Stimulated activated CD8-positive, alpha-beta memory T cell treated with anti-CD3 and anti-CD28 coated beads, Interleukin-4, amount 100 ng/mL, for 1 hour (primary cell): ENCODE measurements at places on chromosomes 7 and 10.

- no peak for DNase-seq
Measured at GRCh38 chr7:151398446-151399304, 11.2 kb downstream of the WDR86 start.

- no peak for DNase-seq
Measured at GRCh38 chr7:52355053-52355452, 680.4 kb upstream of the POM121L12 start.

GRCh38 chr10:70295321-70295720 lies 11.5 kb upstream of the NPFFR1 start:
- DNase-seq: no peak

DNA sequence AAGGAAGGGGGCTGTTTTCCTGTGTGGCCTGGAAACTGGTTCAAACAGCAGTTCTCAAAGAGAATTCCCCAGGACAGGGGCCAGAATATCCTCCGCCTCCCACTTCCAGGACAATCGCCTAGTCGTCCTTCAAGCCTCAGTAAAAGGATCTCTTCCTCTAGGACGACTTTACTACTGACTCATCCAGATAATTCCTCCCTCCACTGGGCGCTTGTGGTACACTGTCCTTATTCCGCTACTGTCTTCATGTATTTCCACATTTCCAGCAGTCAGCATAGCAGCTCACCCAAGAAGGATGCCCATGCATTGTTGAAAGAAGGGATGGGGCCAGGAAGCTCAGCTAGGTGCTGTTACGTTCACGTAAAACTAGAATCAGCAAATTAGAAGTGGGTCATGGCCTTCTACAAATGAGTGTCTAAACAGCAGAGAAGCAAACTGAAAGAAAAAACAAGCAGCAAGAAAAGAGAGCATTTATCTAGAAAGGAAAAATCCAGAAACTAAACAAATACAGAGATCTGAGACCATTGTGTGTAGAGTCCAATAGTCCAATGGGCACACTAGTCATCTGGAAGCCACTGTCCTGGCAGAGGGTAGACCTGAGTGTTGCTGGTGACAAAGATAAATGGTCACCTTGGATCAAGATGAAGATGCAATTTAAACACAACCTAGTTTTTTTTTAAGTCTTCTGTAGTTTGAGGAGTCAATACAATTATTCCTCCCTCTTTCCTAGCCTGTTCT lies 26.3 kb downstream of the CLRN3 start:
- DNase-seq: no peak

DNA sequence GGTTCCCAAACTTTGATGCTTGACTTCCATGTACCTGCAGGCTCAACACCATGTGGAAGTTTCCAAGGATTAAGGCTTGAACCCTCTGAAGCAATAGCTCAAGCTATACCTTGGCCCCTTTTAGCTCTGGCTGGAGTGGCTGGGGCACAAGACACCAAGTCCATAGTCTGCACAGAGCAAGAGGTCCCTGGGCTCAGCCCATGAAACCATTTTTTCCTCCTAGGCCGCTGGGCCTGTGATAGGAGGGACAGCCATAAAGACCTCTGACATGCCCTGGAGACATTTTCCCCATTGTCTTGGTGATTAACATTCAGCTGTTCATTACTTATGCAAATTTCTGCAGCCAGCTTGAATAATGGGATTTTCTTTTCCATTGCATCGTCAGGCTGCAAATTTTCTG lies 14.4 kb downstream of the DGKI start:
- DNase-seq: no peak

DNA sequence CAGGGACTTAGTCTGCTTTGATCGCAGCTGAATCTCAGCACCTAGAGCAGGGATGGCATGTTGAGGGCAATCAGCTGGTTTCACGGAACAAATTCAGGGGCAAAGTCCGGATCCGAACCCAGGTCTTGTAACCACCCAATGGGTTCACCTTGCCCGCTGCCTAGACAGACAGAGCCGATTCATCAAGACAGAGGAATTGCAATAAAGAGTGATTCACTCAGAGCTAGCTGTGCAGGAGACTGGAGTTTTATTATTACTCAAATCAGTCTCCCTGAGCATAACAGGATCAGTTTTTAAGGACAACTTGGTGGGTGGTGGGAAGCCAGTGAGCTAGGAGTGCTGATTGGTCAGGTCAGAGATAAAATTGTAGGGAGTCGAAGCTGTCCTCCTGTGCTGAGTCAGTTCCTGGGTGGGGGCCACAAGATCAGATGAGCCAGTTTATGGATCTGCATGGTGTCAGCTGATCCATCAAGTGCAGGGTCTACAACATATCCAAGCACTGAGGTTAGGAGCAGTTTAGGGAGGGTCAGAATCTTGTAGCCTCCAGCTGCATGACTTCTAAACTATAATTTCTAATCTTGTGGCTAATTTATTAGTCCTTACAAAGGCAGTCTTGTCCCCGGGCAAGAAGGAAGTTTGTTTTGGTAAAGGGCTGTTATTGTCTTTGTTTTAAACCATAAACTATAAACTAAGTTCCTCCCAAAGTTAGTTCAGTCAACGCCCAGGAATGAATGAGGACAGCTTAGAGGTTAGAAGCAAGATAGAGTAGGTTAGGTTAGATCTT lies 43.5 kb upstream of the CHST3 start:
- no peak for DNase-seq

DNA sequence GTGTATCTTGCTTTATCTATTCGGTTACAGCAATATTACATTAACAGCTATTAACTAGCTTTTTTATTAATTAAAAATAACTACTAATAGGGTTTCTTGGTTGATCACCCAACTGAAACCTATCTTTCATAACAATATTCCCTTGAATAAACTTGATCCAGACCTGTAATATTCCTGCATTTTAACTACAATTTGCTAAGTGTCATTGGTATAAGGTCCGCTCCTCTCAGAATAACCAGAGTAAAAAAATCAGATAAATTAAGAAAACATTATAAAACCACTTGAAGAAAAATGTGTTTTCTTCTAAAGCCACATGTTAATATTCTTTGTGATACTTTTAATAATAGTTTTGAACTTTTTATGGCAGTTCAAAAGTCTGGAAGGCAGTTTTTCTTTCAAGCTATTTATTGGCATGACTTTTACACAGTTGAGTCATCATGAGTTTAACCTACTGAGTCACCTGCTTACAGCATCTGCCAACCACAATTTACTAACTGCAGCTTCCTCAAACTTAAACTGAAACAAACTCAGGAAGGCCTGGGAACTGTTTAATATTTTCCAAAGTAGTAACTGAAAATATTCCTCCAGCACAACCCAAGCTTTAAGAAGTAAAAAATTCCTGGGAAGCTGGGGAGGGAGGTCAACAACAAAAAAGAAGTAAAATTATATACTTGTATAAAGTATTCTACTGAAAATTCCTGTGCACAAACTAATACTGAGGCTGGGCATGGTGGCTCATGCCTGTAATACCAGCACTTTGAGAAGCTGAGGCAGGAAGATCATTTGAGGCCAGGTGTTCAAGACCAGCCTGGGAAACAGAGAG lies 103.2 kb downstream of the NRBF2 start:
- no peak for DNase-seq

DNA sequence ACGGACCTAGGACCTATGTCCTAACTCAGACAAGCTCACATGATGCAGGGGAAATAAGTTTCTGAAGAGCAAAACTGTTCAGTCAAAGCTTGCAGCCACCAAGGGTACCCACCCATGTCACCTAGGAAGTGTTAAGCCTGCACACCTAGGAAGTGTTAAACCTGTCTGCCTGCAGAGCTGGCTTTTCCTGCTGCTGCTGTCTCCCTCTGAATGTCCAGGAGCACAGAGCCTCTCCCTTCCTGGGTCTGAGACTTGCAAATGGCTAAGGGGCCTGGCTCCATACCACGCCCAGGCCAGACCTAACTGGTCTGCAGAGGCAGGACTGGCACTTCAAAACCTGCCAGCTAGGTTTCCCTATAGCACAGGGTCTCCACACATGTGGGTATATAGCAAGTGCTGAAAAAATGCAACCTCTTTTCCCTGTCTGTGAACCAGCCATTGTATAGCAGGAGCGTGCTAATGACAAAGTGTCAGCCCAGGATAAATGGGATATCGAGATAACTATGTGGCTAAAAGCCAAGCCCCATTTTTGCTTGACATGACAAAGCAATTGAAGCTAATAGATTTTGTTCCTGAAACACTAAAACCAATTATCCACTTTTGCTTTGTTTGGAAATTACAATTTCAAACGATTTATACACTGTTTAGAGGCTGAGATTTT lies 1.5 kb downstream of the GDF2 start:
- no peak for DNase-seq

DNA sequence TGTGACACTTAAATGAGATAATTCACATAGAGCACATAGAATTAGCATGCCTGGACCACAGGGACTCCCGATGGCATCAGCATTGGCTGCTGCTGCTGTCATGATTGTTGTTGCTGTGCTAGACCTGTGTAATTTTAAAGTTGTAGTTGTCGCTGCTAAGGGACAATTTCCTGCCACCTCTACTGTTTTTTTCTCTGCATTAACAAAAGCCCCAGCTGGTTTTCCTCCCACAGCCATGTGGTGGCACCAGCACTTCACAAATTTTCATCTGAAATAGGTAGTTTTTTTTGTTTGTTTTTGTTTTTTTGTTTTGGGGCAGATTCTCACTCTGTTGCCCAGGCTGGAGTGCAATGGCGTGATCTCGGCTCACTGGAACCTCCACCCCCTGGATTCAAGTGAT lies 25.4 kb upstream of the PRXL2A start:
- DNase-seq: no peak

DNA sequence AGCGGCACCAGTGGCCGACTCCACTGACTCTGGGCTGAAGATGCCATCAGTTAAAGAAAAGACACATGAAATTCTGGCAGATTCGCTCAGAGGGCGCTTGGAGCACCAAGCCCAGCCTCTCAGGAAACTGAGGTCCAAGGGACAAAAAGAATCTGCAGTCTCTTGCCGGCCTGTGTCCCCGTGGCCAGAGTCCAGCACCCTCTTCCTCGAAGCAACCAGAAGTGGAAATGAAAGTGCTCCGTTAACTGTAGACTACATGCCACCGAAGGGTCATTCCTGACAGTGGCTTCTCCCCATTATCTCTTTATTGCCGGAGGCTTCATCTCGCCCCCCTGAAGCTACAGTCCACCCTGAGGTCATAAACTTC lies 1.0 kb upstream of the CHST15 start:
- DNase-seq: no peak

DNA sequence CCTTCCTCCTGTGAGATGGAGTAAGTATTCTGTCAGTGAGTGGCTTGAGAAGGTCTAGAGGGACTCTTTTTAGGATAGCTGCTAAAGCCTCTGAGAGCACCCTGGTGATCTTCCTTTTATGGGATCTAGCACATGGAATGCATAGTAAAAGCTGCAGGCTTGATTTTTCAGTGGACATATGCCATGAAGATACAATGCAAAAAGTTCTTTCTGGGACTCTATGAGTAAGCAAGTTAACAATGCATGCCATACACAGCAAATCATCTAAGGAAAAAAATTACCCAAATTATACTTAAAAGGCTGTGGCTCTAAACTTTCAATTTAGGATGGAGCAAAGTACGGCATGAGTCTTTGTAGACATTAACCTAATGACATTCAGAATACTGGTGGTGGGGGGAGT lies 154.5 kb downstream of the SGMS1 start:
- no peak for DNase-seq

GRCh38 chr7:77329466-77330168 lies 86.5 kb downstream of the GSAP start:
- DNase-seq: no peak

- no peak for DNase-seq
Measured at GRCh38 chr10:11177926-11178471, 160.3 kb downstream of the CELF2 start.

DNA sequence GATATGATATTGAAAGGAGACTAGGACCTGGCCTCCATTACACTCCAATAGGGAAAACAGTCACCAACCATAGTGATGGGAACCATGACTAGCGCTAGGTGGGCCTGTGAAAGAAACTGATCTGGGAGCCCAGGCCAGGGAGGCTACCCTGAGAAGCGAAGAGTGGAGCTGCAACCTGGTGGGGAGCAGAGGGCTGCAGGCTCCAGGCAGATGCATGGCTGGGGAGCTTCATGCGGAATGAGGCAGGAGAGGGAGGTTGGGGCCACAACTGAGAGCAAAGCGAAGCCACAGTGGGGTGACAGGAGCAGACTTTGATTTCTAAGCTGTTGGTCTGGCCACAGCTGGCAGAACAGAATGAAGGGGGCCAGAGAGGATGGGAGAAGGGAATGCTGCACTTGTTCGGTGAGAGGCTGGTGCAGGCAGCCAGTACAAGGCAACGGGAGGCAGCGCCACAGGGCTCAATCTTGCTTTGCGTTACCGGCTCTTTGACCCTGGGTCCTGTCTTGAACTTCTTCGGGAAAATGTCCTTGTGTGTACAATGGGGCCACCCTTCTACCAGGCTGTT lies 88.4 kb downstream of the TACC2 start:
- no peak for DNase-seq

GRCh38 chr7:134513169-134513752 lies 14.1 kb upstream of the AKR1B10 start:
- no peak for DNase-seq

DNA sequence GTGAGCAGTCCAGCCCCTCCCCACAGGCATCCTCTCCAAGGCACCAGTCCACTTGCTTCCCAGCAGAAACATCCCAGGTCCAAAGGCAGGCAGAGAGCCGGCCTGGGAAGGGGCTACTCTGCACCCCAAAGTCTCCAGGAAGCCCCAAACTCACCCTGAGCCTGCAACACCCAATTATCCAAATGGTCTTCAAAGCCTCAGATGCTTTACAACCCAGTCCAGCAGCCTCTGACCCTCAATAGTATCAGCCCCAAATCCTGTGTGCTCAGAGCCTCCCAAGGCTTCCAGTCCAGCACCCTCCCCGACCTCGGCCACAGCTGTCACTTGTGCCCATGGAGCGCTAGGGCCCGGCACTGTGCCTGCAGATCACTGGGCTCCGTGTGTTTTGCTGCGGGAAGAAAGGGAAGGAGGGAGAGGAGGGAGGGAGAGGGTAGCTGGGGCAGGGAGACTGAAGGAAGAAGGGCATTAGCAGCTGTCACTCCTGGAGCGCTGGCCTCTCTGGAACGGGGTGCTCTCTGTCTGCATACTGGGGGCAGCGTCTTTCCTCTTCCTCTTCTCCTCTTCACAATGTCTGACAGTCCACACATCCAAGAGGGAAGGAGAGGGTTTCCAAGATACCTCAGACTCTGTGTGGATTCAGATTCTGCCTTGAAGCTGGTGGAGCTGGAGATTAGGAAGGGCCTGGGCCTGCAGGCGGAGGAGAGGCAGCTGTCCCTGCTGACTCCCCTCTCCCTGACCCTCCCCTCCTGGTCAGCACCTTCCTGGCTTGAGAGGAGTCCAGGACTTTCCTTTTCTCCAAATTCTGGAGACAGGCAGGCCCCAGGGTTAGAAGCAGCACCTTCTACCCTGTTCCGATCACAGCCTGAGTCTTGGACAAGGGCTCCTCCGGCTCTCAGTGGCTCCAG lies 13.2 kb downstream of the CALML5 start:
- no peak for DNase-seq

GRCh38 chr10:52526251-52526823 lies 212.3 kb downstream of the DKK1 start:
- no peak for DNase-seq
